ENCODE measurements at places on chromosomes 5 and 9.

DNA sequence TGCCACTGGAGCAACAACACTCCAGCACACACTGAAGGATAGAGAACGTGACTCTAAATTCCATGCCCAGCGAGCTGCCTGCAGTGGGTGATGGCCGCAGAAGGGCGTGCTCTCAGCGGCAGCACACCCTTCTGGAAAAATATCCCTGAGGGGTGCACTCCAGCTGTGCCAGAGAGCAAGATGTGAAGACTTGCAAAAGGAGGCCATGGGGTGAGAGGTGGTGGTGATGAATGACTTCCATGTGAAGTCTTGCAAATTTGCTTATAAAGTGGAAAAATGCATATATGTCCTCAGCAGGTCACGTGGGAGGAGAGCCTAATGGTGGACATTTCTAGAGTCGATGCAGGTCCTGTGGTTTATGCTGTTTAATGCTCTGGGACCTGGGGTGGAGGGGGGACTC is 39.8 kb upstream of the COL5A1 start:
- no peak for DNase-seq

- no peak for DNase-seq
Measured at GRCh38 chr5:9861666-9862256, 231.6 kb upstream of the TAS2R1 start.

DNA sequence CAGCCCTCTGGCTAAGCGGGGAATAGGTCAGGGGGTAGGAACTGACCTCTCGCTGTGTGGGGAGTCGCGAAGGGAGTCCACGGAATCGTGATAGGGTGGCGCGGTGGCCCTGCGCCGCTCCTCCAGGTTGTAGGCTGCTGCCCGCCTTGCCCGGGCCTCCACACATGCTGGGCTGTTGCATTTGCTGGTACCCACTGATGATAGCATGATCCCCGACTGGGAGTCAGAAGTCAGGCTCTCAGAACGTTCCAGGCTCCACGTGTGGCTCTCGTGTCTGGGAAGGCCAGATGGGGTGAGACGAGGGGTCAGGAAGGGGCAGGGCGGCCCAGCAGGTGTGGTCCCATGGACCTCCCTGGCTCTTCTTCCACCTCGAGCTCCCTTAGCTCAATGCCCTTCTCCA is 56.0 kb downstream of the PSD2 start:
- DNase-seq = no peak

DNA sequence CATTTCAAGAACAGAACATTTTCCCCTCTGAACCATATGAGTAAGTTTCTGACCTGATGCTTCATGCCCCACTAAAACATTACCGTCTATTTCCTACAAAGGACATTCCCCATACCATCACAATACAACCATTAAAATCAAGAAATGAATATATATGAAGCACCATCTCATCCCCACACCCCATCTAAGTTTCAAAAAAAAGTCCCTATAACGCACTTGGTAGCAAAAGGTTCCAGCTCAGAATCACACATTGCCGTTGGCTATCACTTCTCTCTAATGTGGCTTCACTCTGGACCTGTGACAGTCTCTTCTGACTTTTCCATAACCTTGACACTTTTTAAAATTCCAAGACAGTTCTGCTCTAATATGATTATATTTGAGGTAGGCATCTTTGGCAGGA is 5.9 kb downstream of the EMB start:
- no peak for DNase-seq
